ENCODE measurements at places on chromosomes 12 and 14.

DNA sequence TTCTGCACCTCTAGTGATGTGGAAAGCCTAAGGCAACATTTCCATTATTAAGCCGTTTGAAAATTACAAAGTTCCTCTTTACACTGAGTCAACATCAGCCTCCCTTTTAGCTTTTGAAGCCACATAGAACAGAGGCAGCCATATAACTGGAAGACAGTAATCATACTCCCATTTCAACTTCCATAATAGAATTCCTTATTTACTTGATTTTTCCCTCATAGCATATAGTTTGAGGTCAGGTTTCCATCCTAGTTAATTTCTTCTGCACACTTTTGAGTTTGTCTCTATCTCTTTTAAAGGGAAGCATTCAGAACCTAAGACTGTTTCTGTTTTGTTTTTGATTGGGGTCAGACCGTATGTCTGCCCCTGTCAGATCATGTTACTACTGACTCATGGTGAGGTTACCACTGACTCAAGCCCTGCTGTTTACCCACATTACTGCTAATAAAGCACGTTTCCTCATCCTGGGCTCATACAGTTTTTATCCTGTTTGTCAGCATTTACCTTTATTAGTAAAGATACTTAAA lies 161.0 kb downstream of the SLC38A4 start:
- DNase-seq = peak; percentile 89

DNA sequence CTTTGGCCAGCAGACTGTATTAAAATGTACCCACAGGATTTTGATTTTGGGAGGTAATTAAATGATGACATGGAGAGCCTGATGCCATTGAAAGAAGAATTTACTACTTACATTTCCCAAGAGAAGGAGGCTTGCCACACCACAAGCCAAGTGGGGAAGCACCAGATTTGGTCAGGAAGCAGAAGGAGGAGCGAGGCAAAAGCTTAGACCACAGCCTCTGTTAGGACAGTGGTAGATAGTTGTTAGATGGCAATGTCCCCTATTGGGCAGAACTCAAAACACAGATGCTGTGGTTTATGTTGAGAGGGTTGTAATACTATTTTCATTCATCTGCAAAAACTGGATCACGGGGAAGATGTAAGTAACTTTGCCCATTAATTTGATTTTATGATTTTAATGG lies 709.4 kb downstream of the VRK1 start:
- no peak for DNase-seq

DNA sequence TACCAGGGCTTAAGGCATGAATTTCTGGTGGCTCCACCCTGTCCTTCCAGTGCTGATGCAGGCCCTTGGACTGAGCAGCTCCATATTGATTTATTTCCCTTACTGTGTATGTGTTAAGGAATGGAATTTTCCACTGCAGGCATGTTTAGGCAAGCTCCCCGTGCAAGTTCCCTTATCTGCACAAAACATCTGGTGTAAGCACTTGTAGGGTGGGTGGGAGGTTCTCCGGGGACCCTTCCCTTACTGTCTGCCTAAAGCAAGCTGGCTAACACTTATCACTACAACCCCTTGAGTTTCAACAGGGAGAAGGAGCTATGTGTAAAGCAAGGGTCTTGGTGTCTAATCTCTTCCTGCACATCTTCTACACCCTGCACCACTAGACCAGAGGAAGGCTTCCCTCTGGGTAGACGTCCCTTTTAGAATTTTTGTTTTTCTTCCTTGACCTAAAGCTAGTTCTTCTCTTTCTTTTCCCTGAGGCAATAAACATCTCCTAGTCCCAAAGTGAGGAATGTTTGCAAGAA lies 22.0 kb upstream of the DRAM1 start:
- peak; percentile 45 for DNase-seq

DNA sequence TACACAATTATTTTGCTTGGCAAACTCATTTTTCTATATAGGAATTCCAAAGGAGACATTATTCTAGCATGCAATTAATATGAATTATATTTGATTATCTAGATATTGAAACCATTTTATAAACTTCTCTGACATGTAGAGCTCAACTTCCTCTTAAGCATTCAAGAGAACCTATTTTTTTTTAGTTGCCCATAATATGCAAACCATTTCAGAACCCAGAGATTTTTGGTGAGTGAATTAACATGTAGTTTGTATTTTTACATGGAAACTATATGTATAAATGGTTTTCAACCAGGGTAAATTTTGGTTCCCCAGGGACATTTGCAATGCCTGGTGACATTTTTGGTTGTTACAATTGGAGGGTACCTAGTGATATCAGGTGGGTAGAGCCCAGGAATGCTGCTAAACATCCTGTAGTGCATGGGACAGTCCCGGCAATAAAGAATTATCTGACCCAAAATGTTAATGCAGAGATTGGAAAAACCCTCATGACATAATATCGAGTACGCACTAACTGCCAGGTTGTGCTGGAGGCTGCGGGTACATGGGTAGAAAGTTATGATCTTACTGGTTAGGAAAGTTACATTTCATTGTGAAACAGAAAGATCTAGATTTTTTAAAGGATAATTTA lies 338.9 kb upstream of the GARIN2 start:
- no peak for DNase-seq

DNA sequence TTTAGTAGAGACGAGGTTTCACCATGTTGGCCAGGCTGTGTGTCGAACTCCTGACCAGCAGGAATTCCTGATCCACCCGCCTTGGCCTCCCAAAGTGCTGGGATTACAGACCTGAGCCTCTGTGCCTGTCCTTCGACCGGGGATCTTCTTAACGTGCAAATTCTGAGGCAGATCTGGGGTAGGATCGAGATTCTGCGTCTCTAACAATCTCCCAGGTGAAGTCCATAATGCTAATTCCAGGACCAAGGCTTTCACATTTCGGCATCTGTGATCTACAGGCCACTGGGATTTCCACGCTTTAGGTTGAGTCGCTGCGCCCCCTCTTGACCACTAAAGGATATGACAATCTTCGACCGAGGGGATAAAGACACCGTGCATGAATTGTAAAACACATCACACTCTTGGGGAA lies 24.8 kb downstream of the FOS start:
- peak; percentile 61 for DNase-seq

DNA sequence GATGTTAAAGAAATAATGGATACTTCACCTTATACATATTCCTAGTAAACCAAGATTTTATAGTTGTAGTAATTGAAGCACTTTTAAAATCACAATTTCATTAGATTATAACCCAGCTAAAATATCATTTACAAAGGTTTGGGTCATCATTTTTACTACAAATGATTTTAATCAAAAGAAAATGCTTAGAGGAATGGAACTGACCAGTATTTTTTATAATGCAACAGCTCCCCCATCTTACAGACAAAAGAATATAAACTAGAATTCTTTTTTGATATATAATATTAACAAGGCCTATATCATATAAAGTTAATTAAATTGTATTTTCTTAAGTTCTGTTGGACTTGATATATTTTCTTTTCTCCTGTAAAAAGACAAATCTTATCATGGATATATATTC lies 20.4 kb upstream of the LRFN5 start:
- DNase-seq = no peak

GRCh38 chr14:78566026-78566858 lies 396.1 kb downstream of the NRXN3 start:
- peak; percentile 64 for DNase-seq

- no peak for DNase-seq
These were observed 94.1 kb downstream of the PAX9 start for GRCh38 chr14:36755756-36756155.

- no peak for DNase-seq
These were observed 125.4 kb downstream of the SLC38A6 start for GRCh38 chr14:61106271-61106958.

- no peak for DNase-seq
These were observed 74.4 kb downstream of the PAPLN start for GRCh38 chr14:73311708-73312030.

DNA sequence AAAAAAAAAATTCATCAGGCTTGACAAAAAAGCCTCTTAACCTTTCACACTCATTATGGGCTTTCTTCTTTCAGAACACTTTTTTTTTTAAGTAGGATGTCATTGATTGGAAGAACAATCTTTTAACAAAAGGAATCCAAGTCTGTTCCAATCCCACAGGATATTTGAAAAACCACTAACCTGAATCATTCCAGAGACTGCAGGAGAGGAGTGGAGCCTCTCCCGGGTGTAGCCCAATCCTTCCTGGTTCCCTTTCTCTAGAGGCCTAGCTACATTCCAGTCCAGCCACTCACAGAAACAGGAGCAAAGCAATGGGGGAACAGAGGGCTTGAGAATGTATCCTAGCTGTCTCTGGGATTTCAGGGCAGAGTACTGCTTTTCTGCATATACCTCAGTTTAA lies 4.3 kb downstream of the MFAP5 start:
- DNase-seq = peak; percentile 93

- DNase-seq = no peak
These were observed 115.0 kb downstream of the ZFP36L1 start for GRCh38 chr14:68677901-68678300.

DNA sequence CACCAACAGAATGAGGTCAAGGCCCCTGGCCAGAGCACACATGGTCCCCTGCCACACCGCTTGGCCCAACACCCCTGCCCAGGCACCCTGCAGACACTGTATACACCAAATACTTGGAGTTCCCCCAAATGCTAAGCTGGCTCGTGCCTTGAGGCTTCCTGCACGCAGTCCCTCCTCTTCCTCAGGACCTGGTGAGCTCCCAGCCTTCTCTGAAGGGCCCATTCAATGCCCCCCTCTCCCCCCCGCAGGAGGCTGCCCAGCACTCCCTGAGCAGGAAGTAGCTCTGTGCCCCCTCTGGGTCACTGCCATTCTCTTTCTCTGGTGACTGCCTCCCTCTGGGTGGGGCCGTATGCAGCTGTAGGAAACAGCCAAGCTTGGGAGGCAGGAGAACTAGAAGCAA lies 75.3 kb downstream of the ITPK1 start:
- no peak for DNase-seq

DNA sequence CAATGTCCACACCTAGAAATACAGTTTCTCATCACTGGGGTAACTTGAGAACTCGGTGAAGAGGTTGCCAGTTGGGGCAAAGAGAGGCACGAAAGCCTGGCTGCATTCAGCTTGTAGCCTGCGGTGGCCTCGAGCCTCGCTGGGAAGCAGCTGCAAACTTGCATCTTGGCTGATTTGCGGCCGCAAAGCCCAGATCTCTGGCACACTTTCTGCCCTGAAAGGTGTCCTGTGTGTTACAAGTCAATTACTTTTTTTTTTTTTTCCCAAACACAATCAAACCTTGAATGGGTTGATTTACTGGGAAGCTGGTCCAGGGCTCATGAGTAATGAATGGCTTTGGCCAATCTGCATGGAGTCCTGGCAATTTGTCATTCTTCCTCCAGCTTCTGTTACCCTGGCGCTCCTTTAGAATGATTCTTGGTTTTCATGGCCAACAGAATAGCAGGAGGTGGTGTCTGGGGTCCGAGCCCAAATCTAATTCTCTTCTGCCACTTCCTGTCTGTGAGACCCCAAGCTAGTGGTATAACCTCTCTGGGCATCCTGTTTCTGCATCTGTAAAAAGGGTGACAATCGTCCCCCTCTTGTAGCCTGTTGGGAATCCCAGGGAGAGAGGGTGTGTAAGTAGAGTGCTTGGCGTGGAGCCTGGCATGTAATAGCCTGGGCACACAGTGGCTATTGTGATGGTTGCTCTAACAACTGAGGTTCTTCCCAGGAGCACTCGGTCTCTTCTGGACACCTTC lies 6.7 kb downstream of the BCL7A start:
- DNase-seq = peak; percentile 18

DNA sequence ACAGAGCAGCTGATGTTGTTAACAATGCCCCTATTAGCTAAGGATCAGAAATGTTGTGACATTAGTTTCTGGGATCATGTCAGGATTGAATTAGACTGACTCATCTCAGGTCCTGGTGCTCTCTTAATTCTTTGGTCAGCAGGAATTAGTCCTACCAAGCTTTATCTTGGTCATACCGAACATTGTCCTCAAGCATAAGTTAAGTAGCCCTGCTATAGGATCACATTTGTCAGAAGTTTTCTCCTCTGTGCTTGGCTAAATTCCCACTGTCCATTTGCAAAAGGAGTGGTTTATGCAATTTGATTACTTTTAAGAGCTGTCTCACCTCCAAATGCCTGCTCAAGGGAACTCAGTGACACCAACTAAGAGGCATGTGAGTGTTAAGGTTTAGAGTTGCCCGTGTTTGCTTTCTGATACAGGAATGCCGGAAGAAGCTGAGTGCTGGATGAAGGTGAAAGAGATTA lies 48.4 kb upstream of the IFNG-AS1 start:
- DNase-seq = peak; percentile 37

DNA sequence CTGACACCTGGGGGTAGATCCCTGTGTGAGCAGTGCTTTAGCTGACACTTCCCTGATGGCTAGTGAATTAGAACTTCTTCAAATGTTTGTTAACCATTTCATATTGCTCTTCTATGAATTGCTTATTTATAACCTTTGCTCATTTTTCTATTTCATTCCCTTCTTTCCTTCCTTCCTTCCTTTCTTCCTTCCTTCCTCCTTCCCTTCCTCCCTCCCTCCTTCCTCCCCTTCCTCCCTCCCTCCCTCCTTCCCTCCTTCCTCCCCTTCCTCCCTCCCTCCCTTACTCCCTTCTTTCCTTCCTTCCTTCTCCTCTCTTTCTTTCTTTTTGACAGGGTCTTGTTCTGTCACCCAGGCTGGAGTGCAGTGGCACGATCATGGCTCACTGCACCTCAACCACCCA lies 23.3 kb upstream of the CEP170B start:
- no peak for DNase-seq

- peak; percentile 100 for DNase-seq
These were observed 132.8 kb upstream of the HIF1A start for GRCh38 chr14:61562321-61563161.

DNA sequence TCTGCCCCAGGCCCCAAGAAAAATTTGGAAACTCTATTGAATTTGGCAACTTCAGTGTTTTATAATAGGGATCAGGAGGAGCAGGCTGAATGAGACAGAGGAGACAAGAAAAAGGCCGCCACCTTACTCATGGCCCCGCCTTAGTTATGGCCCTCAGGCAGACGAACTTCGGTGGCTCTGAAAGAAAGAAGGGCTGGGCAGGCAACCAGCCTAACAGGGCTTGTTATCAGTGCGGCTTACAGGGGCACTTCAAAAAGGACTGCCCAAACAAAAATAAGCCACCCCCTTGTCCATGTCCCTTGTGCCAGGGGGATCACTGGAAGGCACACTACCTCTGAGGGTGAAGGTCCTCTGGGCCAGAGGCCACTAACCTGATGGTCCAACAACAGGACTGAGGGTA lies 146.3 kb upstream of the ATF7IP start:
- no peak for DNase-seq

GRCh38 chr12:5220835-5221234 lies 177.2 kb downstream of the KCNA5 start:
- peak; percentile 36 for DNase-seq

- DNase-seq = peak; percentile 2
These were observed 110.0 kb downstream of the CCDC60 start for GRCh38 chr12:119444462-119445044.

DNA sequence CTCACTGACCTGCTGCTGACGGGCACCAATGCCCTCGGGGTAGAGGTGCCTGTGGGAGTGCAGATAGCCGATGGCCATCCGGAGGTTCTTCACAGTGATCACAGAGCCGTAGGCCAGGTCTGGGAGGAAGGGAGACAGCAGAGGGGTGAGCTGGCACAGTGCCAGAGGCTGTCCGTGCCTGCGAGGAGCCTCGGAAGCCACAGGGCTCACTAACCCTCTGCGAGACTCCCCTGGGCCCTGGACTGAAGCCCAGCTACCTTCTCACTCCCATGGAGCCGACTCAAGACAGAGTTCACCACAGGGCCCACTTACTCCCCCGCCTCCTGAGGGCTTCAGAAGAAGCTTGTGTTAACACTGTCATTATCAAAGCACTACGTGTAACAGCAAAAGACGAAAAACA lies 24.5 kb downstream of the POMT2 start:
- DNase-seq = no peak
